Neural progenitor cell (in vitro differentiated cells): ENCODE measurements at places on chromosomes 3 and 15.

GRCh38 chr15:33215941-33216872 is 21.7 kb upstream of the FMN1 start:
- peak; percentile 51 for DNase-seq

GRCh38 chr3:38541806-38542205 is 45.7 kb downstream of the EXOG start:
- DNase-seq = no peak

- DNase-seq = peak; percentile 53
Measured at GRCh38 chr15:79339588-79340314, 28.8 kb downstream of the TMED3 start.

DNA sequence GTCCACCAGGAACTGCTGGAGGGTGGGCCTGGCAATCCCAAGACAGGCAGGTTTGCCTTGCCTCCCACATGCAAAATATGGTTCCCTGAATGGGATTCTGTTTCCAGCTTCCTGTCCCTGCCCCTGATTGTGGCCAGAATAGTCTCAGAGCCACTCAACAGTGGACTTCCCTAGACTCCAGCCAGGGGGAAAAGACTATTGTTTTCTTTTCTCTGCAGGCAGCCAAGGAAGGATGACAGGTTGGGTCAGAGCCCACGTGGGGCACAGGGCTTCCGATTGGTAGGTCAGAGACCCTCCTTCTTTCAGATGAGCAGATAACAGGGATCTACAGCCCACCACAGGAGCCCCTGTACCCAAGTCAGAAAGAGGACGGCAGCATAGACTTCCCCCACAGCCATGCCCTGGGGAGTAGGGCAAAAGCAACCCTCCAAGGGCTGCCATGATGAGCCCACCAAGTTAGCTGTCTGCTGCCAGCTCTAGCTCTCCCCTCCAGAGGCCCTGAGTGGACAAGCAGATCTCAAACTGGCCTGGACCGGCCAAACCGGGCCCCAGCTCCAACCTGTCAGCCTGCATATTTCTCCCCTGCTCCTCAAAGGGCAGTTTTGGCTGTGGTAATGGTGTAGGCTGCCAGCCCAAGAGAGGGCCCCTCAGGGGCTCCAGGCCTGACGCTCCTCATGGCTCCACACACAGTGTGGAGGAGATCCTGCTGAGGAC is 6.4 kb downstream of the TLR9 start:
- DNase-seq = peak; percentile 36

DNA sequence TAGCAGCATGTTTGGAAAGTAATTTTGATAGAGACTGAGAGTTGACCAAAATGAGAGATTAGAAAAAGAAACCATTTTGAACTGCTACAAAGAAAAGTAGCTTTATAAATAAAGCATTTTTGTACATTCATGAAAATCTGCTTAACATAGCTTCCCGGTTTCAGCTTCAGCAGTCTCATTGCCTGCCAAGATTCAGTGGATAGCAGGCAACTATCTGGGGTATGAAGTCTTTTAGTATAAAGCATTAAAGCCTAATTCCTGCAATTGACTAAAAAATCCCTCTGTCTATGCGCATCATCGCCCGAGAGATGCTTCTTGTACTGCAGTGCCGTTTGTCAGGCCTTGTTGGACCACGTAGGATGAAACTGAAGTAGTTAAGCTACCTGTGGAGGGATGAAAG is 588.4 kb downstream of the NAALADL2 start:
- no peak for DNase-seq

DNA sequence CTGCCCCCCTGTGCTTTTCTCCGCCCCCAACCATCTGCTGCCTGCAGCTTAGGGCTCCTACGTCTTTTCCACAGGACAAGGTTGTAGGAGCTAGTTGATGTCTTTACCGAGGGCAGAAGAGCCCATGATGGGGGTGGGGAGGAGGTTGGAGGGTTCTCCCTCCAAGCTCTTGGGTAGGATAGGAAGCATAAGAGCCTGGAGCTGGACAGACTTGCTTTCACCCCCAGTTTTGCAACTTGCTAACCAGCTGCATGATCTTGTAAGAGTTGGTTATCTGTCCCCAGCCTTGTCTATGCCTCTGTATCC is 856 bp downstream of the ABCF3 start:
- DNase-seq = no peak

- DNase-seq = no peak
Measured at GRCh38 chr15:31503758-31504461, 177.3 kb downstream of the KLF13 start.

DNA sequence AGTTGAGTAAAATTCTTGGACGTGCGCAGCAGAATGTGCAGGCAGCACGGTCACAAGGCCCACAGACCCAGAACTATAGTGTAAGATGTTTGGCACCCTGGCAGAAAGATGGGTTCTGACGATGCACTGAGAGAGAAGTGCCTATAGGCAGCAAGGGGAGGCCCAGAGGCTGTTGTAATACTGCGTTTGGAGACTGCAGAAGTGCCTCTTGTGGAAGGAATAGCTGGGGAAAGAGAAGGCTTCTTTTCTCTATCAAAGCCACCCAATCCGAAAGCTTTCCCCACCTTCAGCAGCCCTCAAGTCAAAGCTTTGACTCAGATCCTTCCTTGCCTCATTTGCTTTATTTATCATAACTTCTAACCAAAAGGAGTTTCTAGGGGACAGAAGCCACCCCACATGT is 5.2 kb upstream of the SIN3A start:
- no peak for DNase-seq

DNA sequence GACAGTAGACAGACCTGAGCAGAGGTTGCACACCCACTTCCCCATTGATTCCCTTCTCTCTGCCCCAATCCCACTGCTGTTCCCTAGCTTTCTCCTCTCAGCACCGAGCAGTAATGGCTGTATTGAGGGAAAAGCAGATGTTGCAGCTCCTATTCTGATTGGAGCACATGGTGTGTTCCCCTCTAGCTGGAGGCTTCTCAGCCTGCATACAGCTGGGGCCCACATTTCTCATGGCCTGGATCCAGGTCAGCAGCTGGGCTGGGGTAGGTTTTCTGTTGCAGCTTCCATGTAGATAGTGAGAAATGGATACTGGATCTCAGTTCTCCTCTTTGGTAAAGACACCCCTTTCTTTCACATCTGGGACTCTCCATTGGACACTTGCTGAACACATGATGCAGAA is 50.1 kb downstream of the RYR3 start:
- DNase-seq = no peak

DNA sequence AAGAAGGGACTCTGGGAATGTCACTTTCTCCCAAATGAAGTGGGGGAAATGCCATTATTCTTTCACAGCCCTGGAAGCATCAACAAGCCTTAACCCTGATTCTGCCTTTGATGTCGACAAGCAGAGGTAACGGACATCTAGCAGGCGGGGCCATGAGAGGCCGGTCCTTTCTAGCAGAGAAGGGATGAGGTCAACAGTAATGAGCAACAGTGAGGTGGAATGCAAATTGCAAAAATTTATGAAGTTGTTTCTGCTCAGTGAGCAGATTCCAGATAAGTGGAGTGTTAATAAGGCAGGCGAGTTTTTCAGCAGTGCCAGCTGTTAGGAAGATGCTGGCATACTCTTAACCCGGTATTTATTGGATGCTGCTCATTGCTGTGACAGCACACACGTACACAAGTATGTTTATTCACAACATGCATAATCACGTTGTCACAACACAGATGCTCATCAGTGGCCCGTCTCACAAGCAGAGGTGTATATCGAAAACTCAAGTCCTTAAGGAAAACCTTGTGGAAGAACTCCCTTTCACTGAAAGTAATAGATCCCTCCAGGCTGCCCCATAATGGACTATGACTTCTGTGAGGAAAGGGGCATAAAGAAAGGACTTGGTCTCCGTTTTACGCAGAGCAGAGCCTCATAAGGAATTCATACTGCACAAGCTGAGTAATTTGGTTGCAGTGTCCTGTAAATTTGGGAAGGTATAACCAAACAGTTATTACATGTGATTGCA is 329.0 kb downstream of the IGSF11 start:
- peak; percentile 42 for DNase-seq

DNA sequence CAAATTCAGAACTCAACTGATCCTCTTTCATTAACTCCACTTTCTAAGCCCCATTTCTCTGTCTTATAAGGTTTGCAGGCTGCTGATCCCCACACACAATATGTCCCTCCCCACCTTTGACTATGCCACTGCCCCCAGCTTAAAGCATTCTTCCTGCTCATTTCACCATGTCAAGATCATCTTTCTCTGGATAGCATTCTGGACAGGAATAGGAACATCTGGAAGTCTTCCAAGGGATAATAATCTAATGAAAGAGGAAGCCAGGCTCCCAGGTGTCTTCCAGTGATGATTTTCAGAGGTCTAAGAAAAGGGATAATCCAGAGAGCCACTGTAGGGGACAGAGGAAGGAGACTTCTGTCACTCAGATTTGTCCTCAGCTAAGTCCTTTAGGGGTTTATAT is 54.6 kb upstream of the GALNT15 start:
- DNase-seq = no peak

DNA sequence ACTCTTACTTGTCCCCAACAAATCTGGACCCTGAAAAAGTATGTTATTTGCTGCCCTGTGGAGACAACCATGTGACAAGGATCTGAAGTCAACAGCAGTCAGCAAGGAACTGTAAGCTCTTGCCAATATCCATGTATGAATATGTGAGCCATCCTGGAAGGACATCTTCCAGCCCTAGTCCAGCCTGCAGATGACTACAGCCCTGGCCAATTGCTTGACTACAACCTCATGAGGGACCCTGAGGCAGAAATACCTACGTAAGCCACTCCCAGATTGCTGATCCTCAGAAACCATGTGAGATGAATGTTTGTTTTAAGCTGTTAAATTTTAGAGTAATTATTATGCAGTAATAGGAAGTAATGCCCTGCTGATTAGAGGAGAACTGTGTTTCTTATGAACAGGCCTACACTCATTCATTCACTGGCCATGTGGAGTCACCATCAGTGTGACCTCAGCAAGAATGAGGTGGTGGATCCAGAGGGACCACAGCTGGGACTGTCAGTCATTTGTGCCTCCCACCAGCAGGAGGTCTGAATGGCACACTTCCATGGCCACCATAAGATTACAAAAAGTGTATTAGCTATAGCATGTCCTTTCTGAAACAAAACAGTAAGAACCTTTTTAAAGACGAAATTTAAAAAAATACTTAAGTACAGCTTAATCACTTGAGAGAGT is 92.6 kb downstream of the TFDP2 start:
- DNase-seq = no peak

DNA sequence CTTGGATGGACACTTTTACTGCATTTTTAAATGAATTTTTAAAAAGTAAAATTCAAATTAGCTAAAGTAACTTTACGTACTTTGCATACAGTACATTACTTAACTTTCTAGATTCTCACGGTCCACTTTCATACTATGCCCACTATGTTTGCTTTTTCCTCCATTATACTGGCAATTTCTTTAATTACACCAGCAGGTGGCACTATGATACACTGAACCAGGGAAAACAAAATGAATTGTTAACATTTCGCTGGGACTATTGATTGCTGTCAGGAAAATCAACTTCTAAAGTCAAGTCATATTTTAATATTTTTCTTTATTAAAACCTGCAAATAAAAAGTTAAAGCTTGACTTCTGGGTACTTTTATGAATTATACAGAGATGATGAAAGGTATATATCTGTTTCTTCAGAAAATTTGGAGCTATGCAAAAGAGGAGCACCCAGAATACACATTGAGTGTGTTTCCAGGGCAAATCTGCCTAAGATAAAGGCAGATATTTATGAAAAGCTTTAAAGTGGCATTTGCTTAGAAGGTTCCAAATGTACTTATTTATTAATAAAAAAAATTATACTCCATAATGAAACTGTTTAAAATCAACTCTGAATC is 21.8 kb upstream of the POU1F1 start:
- peak; percentile 55 for DNase-seq

DNA sequence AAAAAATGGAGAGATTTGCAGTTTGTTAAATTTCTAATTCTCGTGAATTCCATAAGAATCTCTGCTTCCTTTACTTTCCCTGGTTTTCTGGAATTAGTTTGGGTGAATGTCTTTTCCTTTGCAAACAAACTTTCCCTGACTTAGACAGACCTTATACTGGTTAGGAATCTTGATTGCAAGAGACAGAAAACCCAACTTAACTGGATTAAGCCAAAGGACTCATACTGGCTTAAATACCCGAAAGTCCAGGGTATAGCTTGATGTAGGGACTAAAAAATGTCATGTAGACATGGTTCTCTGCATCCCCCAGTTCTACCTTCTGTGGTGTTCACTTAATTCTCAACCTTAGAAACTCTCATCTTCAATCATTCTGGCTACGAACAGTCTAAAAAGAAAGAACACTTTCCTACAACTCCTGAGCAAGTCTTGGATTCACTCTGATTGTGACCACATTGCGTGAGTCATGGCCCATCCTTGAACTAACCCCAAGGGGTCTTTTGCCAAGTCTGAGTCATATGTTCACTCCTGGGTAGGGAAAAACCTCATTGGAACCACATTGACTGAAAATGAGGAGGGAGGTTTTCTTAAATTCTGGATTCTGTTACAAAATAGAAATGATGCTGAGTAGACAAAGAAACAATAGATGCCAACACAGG is 136.0 kb upstream of the DAZL start:
- DNase-seq = no peak

GRCh38 chr15:87345961-87346360 is 910.6 kb downstream of the NTRK3 start:
- no peak for DNase-seq

GRCh38 chr3:108153451-108153981 is 62.7 kb upstream of the CD47 start:
- DNase-seq = peak; percentile 77

GRCh38 chr3:138068579-138069174 is 46.7 kb downstream of the DZIP1L start:
- peak; percentile 86 for DNase-seq

GRCh38 chr3:182487611-182488010 is 305.7 kb upstream of the ATP11B start:
- no peak for DNase-seq

GRCh38 chr15:64596701-64597476 is 136.5 kb downstream of the ZNF609 start:
- DNase-seq = peak; percentile 78

- DNase-seq = no peak
Measured at GRCh38 chr3:187798531-187799530, 53.6 kb upstream of the BCL6 start.

DNA sequence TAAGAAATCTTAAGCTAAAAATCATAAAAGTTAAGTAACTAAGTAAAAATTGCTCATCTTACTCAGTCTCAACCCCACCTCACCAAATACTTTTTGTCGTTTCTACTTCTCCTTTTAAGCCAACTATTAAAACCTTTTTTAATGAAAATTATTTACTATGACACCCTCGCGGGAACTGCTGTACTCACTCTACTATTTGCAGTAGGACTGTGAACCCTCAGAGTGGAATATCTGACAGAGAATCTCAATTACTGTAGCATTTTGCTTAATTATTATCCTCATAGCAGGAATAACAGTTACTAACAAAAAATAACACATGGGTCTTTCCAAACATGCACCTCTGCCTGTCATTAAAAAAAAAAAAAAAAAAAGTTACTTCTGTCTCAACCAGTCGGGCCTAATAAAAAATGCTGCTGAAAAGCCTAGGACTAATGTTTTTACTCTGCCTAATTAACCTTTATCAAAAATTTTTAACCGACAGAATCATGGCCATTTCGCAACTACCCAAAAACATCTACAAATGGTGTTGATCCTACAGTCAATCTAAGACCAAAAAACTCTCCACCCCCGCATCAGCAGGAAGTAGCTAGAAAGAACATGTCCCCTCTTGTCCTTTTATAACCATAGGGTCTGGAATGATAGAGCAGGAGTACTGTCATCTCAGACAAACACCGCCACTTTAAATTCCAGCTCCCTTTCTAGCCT is 10.2 kb downstream of the ALDH1L1 start:
- DNase-seq = no peak
